ENCODE measurements at places on chromosomes 11 and 22.

GRCh38 chr11:43573233-43573632 lies 107.3 kb upstream of the HSD17B12 start:
- DNase-seq, result no peak

DNA sequence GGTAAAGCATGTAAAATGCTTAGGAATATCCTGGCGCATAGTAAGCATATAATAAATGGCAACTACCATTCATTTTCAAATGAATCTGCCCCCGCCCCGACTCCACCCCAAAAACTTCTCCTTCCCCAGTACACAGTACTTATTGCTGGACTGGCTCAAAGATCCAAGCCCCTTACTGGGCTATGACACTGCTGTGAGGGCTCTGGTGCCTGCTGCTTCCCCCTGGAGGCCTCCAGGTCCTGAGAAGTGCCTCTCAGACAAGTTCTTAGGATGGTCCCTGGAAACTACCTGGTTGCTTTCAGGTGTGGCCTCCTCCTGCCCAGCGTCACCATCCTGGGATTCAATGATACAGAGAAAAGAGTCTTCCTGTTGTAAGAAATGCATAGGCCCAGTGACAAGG lies 190.6 kb upstream of the NTM start:
- no peak for DNase-seq

DNA sequence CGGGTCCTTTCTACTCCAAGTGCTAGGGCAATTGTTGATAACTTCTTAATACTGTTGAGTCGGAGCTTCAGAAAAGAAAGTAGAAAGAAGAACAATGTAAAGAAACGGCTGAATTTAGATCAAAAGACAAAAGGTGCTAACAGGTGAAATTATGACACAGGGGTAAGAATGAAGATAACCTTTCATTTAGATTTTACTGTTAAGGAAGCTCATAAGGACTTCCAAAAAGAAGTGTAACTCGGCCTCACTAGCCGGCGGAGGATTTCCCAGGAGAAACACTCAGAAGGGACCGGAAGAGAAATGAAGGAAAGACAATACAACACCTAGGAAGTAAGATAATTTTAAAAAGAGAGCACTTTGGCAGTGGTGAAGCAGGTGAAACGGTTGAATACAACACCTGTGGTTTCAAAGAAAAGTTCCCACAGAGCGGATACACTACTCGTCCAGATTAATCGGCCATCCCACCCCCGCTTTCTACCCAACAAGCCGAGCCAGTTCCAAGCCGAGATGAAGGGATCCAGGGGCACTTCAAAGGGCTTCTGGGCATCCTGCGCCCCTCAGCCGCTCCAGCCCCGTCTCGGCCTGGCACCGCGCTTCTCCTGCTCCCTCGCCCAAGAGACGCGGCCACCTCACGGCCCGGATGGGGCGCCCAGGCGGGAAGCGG lies 737 bp downstream of the PPP2R1B start:
- no peak for DNase-seq

- DNase-seq, result no peak
These were observed 26.1 kb upstream of the BAIAP2L2 start for GRCh38 chr22:38136607-38137006.

DNA sequence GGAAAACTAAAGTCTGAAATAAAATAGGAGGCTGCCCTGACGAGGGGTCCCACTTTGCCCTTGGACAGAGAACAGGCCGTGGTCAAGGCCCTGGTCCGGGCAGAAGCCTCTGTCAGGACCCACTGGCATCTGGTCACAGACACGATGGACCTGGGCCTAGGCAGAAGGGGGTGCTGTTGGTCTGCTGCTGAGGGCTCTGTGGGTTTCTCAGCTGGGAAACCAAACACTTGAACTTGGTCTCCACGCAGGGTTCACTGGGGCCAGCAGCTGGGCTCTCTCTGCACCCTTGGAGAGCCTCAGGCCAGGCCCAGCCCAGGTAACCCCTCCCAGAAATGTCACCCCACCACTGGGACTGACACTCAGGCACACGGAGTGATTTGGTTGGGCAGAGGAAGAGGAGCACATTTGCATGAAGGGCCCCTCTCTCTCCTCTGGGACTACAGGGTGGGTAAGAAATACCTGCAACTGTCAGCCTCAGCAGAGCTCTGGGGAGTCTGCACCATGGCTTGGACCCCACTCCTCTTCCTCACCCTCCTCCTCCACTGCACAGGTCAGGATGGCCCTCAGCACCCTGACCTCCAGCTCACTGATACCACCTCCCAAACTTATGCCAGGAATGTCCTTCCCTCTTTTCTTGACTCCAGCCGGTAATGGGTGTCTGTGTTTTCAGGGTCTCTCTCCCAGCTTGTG lies 48.1 kb upstream of the TOP3B start:
- DNase-seq, result no peak

DNA sequence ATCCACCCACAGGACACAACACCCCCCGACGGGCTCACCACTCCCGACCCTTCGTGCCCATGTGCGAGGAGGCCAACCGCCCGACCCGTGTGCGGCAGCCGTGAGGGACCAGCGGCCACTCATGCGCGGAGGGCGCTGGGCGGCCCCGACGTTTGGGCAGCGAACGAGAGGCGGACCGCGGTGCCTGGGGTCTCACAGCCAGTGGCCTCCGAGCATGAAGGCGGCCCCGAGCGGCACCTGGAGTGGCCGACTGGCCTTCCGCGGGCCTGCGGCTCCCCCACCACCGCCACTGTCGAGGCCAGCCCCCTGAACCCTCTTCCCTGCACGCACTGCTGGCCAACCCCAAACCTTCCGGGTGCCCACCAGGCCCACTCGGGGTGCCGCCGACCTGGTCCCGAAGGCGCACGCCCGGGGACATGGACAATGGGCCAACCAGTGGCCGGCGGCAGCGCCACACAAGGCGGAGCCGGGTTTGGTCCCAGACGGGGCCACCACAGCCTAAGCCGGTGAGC lies 4274.9 kb upstream of the OR11H1 start:
- no peak for DNase-seq

GRCh38 chr22:20130731-20131596 lies 640 bp upstream of the ZDHHC8 start:
- no peak for DNase-seq

DNA sequence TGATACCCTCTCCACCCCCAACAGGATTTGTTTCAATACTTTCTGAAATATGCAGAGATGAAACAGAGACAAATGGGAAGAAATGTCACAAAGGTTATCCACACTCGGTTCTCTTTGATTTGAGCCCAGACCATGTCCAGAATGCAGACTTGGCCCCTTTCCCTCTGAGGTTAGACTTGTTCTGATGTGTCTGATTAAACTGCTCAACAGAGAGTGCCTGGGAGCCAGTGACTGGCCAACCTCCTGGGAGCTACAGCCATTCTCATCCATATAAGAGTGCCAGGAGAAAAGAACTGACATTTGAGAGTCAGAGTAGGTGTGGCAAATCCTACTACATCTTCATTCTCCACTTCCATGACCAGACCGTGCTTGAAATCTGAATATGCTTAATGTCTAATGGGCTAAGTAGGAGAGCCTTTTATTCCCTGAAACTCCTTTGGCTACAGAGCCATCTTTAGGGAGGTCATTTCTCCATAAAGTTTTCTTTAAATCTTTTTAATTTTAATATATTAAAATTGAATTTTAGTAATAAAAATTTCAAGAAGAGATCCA lies 201.4 kb downstream of the BLID start:
- DNase-seq, result no peak

DNA sequence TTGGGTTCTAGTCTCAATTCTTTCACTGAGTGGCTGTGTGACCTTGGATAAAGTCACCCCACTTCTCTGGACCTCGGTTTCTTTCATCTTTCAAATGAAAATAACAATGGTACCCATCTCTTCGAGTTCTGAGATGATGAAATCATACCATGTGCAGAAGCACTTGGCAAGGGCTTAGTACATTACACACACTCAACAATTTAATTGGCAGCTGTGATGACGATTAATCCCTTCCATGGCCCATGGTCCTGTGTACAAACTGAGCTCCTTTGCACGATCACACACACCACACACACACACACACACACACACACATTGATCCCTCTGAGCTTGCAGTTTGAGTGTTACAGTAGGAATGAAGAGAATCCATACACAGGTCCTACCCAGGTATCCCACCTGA lies 103.4 kb upstream of the ASPHD2 start:
- no peak for DNase-seq

GRCh38 chr11:108576523-108576922 lies 17.0 kb downstream of the EXPH5 start:
- DNase-seq, result no peak

GRCh38 chr22:36562261-36562835 lies 33.4 kb upstream of the EIF3D start:
- no peak for DNase-seq

GRCh38 chr11:74316772-74317505 lies 5.5 kb upstream of the P4HA3 start:
- DNase-seq, result no peak

Data from NCI-H2081 treated with DMSO at 0.1 percent for 48 hours (cell line).